ENCODE measurements at places on chromosomes 11 and 22.
A peak's percentile ranks its signal among the peaks of the same experiment; 100 is the strongest.

- DNase-seq, result no peak
Observed at GRCh38 chr11:3709977-3710376, 38.8 kb upstream of the CHRNA10 start.

DNA sequence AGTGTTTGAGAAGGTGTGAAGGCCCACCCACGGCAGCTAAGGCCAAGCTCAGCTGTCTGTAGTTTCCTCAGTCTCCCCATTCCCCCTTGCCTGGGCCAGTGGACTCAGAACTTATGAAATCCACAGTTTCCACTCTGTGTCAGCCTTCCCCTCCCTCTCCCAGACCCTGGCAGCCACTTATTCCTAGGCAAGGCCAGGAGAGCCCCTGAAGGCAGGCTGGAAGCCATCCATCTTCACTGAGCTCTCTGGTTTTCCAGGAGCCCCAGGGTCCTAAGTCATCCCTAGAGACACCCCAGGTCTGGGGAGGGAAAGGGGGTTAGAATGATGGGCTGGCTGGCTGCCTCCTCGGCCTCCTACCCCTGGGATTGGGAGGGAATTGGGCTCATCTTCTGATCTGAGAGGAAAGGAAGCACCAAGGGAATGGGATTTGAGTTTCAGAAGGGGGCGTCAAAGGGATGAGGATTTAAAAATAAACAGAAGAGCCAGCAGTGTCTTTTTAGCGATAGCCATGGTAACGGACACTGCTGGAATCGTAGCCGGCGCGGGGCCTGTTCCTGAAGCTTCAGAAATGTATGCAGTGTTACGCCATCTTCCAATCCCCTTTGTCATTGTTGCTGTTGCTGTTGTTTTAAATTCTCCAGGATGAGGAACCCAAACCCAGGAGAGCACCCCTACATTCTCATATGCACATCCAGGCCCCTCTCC lies 561.1 kb upstream of the CADM1 start:
- no peak for DNase-seq

- DNase-seq, result no peak
Observed at GRCh38 chr11:93532281-93532789, 10.9 kb downstream of the SMCO4 start.

GRCh38 chr11:35330931-35331330 lies 88.4 kb downstream of the SLC1A2 start:
- DNase-seq, result no peak

DNA sequence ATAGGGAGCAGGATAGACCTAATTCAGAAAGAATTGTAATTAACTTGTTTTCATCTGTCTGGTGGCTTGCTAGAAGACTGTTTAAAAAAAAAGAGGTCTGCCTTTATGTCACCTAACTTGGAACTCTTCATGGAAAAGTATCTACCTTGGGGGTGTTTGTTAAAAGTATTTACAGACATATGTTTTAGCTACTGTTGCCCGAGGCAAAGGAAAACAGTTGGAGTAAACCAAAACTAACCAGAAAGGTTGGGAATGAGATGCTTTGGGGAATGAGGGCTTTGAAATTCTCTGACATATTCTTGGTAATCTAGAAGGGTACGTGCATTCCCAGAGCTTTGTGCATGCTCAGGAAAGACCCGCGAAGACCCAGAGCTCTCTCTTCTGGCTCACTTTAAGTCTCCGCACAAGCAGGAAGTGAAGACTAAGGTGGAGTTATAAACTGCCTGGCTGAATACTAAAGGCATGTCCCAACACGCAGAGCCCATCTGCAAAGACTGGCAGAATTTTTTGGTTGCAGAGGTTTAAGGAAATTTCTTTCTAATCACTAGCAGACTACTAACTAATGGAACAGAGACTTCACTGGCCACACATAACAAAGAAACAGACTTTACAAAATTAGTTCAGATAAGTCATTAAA lies 33.2 kb downstream of the HIKESHI start:
- no peak for DNase-seq

- DNase-seq, result no peak
Observed at GRCh38 chr11:35515224-35515623, 10.2 kb downstream of the PAMR1 start.

DNA sequence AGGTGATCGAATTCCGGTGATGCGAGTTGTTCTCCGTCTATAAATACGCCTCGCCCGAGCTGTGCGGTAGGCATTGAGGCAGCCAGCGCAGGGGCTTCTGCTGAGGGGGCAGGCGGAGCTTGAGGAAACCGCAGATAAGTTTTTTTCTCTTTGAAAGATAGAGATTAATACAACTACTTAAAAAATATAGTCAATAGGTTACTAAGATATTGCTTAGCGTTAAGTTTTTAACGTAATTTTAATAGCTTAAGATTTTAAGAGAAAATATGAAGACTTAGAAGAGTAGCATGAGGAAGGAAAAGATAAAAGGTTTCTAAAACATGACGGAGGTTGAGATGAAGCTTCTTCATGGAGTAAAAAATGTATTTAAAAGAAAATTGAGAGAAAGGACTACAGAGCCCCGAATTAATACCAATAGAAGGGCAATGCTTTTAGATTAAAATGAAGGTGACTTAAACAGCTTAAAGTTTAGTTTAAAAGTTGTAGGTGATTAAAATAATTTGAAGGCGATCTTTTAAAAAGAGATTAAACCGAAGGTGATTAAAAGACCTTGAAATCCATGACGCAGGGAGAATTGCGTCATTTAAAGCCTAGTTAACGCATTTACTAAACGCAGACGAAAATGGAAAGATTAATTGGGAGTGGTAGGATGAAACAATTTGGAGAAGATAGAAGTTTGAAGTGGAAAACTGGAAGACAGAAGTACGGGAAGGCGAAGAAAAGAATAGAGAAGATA lies at the start of gene MALAT1:
Gene MALAT1, plus strand, starts transcription at position 69 of the 736 bp plus-strand sequence.
- peak; percentile 75 for DNase-seq

GRCh38 chr22:17284466-17284865 lies 65.2 kb upstream of the ADA2 start:
- no peak for DNase-seq

- DNase-seq, result no peak
Observed at GRCh38 chr11:79382301-79383050, 58.4 kb downstream of the TENM4 start.

GRCh38 chr11:97428247-97428790 lies 1038.5 kb downstream of the JRKL start:
- no peak for DNase-seq

DNA sequence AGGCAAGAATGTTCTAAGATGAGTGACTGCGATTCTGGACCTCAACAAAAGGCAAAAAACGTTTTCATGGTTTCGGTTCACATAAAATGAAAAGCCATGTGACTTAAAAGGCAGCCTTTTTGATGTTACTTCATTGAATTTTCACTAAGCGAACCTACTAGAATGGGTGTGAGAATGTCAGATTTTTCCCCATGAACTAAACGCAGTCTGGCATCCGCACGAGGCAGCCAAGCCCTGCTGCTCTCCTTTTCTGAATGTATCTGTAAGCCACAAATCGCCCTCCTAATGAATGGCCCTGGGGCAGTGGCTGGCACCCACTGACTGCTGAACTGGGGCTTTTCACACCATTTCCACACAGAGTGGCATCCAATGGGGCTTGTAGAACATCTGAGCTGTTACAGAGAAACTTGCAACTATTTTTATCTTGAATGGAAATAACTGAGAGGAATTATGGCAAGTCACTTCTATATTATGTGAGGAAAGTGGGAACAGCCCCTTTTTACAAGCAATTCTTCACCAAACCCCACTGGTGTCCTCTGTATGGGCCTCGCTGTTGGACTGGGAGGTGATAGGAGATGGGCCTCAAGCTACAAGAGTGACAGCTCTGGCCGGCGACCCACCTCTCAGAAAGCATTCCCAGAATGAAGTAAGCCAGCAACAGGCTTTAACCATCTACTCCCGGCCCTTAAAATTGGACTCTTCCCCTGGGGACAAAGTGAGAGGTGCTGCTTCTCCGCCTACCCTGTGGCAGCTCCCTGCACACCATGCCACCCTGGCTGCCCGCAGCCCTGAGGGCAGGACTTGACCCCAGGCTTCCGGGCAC lies 29.4 kb downstream of the PPP2R1B start:
- DNase-seq, result no peak

DNA sequence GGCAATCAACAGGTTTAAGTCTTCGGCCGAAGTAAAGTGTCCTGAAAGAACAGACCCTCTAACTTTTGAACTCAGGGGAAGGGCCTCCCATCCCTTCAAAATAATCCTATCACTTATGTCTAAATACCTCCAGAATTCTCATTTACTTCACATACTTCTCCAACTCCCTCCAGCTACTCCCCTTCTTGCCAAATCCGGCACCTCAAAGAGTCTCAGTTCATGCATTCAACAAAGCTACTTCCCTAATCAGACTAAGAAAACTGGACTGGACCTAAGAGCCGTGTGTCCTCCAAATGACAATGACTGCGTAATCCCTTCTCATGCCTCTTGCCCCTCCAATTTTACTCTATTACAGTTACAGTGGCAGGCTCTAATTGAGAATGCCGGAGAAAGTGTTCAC lies 1.3 kb downstream of the DDB1 start:
- DNase-seq, result no peak

GRCh38 chr11:9266926-9267325 lies 1.8 kb upstream of the DENND5A start:
- DNase-seq, result no peak
